ENCODE measurements at places on chromosomes 1 and 21. TPM values are rescaled to one million over a fixed set of nuclear protein-coding genes. Genes with fewer than 3 reads are reported as not detected.

GRCh38 chr1:204695692-204696091, 10.2 kb upstream of the LRRN2 start:
- no peaks in the 10 kb centered on the region for H3K27me3 ChIP-seq
- DNase-seq, result no peak
- H3K36me3 ChIP-seq, result no peaks in the 10 kb centered on the region
- H3K4me1 ChIP-seq, result no peaks in the 10 kb centered on the region

- H3K4me1 ChIP-seq, result peaks cover 5% of the 10 kb centered on the region
- no peak overlapping the region for H3K27ac ChIP-seq
- H3K27me3 ChIP-seq, result no peaks in the 10 kb centered on the region
- no peak for DNase-seq
Measured at GRCh38 chr1:971751-972506, 5.6 kb downstream of the PLEKHN1 start.

- no peaks in the 10 kb centered on the region for H3K27me3 ChIP-seq
- peak overlapping the region; percentile 90 for H3K27ac ChIP-seq
- peak overlapping the region; percentile 75 for H3K4me3 ChIP-seq
- H3K36me3 ChIP-seq, result peaks cover 13% of the 10 kb centered on the region
Measured at GRCh38 chr21:26842974-26843932, 2.0 kb downstream of the ADAMTS1 start.

- DNase-seq, result no peak
- no peaks in the 10 kb centered on the region for H3K27me3 ChIP-seq
- H3K4me3 ChIP-seq, result no peak overlapping the region
Measured at GRCh38 chr1:178465011-178465410, 31.8 kb downstream of the CLEC20A start.

GRCh38 chr1:239388578-239388977, 2.2 kb downstream of the CHRM3 start:
- H3K36me3 ChIP-seq, result no peaks in the 10 kb centered on the region
- H3K27me3 ChIP-seq, result no peaks in the 10 kb centered on the region
- no peak for DNase-seq

GRCh38 chr1:106793651-106794050, 262.8 kb upstream of the PRMT6 start:
- H3K27ac ChIP-seq, result no peak overlapping the region
- no peak for DNase-seq
- no peak overlapping the region for H3K4me3 ChIP-seq
- H3K36me3 ChIP-seq, result no peaks in the 10 kb centered on the region
- H3K27me3 ChIP-seq, result no peaks in the 10 kb centered on the region

DNA sequence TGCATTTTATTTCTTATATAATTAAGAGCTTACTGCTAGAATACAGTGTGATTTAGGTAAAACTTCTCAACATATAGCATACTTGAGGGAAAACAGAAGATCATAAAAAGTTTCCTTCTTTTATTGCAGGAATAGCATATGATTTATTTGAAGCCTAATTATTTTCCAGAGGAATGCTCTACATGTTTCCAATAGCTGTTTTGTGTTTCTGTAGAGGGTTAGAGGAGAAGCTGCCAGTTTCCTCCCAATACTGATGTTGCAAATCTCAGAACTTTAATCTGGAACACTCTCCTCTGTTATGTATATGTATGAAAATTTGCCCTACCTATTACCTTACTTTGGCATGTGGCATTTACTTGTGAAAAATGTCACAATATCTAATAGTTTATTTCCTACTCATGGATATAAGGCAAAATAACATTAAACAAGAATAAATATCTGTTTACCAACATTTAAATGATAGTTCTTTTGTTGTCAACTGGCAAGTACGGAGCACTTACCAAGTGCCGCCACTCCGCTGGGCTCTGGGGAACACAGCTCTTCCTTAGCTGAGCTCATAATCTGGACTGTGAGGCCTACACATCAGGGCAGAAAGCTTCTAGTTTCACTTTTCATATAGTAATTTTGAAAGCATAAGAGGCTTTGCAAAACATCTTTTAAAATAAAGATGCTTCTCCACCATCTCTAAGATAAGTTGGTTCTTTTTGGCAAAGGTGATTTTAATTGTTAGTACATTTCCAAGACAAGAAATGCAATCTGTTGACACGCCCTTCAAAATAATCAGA, 239.8 kb upstream of the C1orf105 start:
- no peaks in the 10 kb centered on the region for H3K4me1 ChIP-seq
- H3K4me3 ChIP-seq, result no peak overlapping the region
- no peak for DNase-seq
- no peaks in the 10 kb centered on the region for H3K36me3 ChIP-seq

GRCh38 chr1:200040481-200041138, 13.1 kb downstream of the NR5A2 start:
- no peaks in the 10 kb centered on the region for H3K36me3 ChIP-seq
- peak; percentile 58 for DNase-seq
- peak overlapping the region; percentile 47 for H3K4me3 ChIP-seq
- H3K4me1 ChIP-seq, result no peaks in the 10 kb centered on the region
- H3K27me3 ChIP-seq, result no peaks in the 10 kb centered on the region

GRCh38 chr1:208183977-208184911, 59.9 kb downstream of the PLXNA2 start:
- H3K27me3 ChIP-seq, result no peaks in the 10 kb centered on the region
- DNase-seq, result no peak
- H3K36me3 ChIP-seq, result no peaks in the 10 kb centered on the region
- no peak overlapping the region for H3K4me3 ChIP-seq

DNA sequence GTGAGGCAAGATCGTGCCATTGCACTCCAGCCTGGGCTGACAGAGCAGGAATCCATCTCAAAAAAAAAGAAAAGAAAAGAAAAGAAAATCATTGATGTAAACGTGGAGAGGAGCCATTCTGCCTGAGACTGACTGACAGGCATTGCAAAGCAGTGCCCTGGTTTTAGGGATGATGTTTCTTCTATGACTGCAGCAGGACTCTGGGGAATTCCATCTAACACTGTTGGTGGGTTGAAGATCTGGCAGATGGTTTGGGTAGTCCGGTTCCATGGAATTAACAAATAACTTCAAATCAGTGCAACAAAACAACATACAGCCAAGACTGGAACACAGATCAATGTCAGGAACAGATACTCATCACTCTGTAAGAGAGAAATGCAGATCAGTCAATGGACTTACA, 17.8 kb upstream of the LAMC2 start:
- no peaks in the 10 kb centered on the region for H3K27me3 ChIP-seq
- no peak for DNase-seq
- no peak overlapping the region for H3K27ac ChIP-seq
- H3K36me3 ChIP-seq, result no peaks in the 10 kb centered on the region

GRCh38 chr1:186500804-186501203, 39.9 kb upstream of the PDC start:
- DNase-seq, result no peak
- H3K27ac ChIP-seq, result no peak overlapping the region
- H3K4me3 ChIP-seq, result no peak overlapping the region
- H3K4me1 ChIP-seq, result no peaks in the 10 kb centered on the region

GRCh38 chr21:24941316-24942185, 665.7 kb downstream of the MRPL39 start:
- no peak overlapping the region for H3K27ac ChIP-seq
- no peaks in the 10 kb centered on the region for H3K4me1 ChIP-seq
- DNase-seq, result no peak
- H3K4me3 ChIP-seq, result no peak overlapping the region

DNA sequence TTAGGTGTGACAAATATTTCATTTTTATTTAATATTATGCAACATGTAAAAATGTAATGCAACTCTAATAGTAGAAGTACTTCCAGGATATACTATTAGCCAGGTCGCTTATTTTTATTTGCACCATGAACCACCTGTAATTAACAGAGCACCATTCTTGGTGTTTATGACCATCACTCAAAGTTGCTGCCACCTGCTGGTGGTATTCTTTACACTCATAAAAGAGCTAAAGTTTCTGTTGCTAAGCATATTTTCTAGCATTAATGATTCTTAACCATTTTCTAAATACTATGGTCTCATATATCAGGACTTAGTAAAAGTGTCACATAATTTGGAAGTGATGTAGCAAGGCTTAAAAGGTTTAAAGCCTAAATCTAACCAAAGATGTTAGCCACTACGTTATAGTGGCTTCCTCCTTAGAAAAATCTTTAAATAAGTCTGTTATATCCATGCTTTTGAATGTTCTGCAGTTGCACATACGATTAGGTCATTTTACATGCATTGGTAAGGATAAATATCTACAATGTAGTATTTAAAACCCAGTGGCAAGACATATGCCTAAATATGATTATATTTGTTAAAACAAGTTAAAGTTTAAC, 244.5 kb downstream of the NEGR1 start:
- H3K36me3 ChIP-seq, result no peaks in the 10 kb centered on the region
- no peaks in the 10 kb centered on the region for H3K27me3 ChIP-seq
- DNase-seq, result peak; percentile 5
- H3K4me1 ChIP-seq, result no peaks in the 10 kb centered on the region

DNA sequence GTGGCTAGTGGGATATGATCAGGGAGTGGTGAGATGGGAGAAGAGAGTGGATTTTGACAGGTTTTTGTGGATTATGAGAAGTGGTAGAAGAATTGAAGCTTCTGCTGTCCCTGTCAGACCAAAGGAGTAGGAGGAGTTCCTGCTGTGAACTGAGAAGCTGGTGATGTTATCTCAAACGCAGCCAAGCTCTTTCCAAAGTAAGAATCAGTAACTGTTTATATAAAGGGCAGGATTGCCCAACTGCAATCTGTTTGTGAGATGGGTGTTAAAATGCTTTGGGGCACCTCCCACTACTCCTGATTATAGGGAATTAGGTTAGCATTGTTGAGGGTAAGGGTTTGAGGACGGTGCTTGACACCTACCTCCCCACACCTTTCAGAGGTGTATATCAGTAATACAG, 60.5 kb upstream of the USP25 start:
- H3K36me3 ChIP-seq, result no peaks in the 10 kb centered on the region
- H3K27ac ChIP-seq, result no peak overlapping the region
- no peak for DNase-seq

DNA sequence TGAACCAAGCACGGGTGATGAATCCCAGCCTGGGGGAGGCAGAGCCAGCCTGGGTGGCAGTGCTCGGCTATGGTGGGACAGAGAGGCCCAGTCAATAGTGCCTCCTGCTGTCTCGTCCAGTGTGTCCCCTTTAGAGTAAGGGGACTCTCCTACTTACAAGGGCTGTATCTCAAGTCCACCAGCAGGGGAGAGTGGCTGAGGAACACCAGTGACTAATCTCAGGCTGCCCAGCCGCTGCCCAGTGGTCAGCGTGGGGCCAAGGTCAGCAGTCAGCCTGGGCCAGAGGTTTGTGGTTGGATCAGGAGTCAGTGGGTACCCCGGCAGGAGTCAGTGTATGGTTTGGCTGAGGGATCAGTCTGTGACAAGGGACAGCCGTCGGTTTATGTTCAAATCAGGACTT, 109.2 kb upstream of the RUNX3 start:
- no peaks in the 10 kb centered on the region for H3K36me3 ChIP-seq
- H3K27me3 ChIP-seq, result no peaks in the 10 kb centered on the region
- H3K4me1 ChIP-seq, result no peaks in the 10 kb centered on the region
- no peak overlapping the region for H3K4me3 ChIP-seq
- peak; percentile 11 for DNase-seq

GRCh38 chr1:157249326-157249725, 111.1 kb upstream of the ETV3 start:
- H3K27ac ChIP-seq, result peak overlapping the region; percentile 31
- no peaks in the 10 kb centered on the region for H3K36me3 ChIP-seq
- no peaks in the 10 kb centered on the region for H3K27me3 ChIP-seq
- H3K4me3 ChIP-seq, result no peak overlapping the region
- DNase-seq, result no peak
- no peaks in the 10 kb centered on the region for H3K4me1 ChIP-seq

DNA sequence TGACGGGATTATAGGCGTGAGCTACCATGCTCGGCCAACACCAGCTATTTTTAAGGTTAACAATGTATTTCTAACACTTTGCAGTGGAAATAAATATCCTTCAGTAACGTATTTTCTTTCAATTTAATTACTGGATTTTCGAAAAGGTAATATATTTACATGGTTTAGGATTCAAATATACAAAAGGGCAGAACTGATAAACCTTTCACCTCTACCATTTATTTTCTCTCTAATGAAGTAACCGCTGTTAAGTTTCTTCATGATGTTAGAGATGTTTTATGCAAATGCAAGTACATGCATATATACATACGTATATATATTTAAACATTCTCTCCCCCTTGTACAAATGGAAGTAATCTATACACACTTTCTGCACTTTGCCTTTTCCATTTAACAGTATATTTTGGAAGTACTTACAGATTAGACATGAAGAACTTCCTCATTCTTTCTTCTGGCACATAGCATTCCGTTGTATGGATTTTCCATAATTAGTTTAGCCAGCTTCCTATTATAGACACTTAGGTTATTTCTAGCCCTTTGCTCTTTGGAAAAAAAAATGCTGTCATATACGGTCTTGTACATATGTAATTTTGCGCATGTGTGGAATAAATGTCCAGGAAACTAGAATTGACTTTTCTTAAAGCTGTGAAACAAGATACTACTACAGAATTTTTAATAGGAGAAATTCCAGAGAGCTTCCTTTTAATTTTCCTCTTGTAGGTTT, 14.9 kb upstream of the HJV start:
- DNase-seq, result no peak
- H3K4me1 ChIP-seq, result peaks cover 7% of the 10 kb centered on the region

DNA sequence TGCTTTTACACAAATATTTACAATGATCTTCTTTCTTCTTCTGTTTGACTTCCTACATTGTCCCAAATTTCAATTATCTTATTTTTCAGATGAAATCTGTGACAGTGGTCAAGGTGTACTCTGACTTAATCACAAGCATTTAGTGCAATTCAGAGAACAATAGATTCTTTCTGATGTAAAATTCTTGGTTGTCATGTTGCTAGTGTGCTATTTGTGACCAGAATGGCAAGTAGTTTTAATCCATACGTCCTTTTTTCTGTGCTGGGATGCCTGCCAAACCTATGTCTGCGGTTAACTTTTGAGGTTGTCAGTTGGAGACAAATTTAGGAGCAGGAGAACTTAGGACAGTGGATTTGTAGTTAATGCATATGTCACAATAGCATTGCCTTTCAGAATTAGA, 31.0 kb downstream of the NCAM2 start:
- H3K27me3 ChIP-seq, result no peaks in the 10 kb centered on the region

RBP7 gene
- 3.5 TPM for total RNA-seq

SLAMF8 gene
- total RNA-seq, result 3.7 TPM

RAB7B gene
- total RNA-seq, result 0.44 TPM

SPRR1B gene
- not detected for total RNA-seq

TSEN15 gene
- 9.1 TPM for total RNA-seq

CYP4Z1 gene
- total RNA-seq, result 0.06 TPM

KIAA1614 gene
- total RNA-seq, result 1.7 TPM

NHLH2 gene
- not detected for total RNA-seq

OTUD3 gene
- 3.0 TPM for total RNA-seq
